ENCODE measurements at places on chromosomes 13 and 19.

DNA sequence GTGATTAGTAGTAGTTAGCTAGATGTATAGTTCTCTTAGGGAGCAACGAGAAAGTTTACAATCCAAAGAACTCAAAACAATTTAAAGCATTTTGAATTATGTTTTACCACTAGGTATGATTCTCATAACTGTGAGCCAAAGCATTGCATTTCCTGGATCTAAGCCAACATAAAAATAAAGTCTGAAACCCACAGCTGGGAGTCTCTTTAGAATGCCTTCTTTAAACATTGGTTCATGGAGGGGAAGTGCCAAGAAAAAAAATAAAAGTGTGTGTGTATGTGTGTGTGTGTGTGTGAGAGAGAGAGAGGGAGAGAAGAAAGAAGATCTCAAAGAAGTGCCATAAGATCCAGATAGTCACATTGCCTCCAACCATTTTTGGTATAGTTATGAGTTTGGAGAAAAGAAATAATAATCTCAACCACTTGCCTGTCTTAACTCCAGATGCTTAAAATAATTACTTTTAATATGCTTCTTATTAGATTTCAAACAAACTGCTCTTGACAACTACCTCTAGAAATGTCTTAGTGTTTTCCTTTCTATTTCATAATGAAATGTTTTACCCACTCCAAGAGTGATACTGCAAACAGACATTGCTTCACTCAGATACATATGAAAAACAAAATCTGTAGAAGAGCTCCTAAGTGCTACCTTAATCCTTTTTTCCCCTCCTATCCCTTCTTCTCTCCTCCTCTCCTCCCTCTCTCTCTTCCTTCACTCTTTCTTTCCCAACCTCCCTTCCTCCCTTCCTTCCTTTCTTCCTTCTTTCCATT is 554.1 kb downstream of the KCTD12 start:
- DNase-seq = no peak

DNA sequence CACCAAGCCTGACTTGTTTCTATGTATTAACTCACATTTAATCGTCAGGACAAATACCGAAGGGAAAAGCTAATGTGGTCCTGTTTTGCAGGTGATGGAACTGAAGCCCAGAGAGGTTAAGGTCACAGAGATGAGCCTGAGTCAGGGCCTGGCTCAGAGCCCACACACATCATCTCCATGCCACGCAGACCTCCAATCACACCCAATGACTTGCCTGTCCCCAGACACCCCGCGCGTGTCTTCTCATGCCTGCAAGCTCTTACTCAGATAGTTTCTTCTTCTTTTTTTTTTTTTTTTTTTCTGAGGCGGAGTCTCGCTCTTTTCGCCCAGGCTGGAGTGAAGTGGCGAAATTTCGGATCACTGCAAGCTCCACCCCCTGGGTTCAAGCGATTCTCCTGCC is 16.4 kb downstream of the SIX5 start:
- DNase-seq = no peak

GRCh38 chr19:34075661-34076091 is 96.6 kb upstream of the LSM14A start:
- no peak for DNase-seq

DNA sequence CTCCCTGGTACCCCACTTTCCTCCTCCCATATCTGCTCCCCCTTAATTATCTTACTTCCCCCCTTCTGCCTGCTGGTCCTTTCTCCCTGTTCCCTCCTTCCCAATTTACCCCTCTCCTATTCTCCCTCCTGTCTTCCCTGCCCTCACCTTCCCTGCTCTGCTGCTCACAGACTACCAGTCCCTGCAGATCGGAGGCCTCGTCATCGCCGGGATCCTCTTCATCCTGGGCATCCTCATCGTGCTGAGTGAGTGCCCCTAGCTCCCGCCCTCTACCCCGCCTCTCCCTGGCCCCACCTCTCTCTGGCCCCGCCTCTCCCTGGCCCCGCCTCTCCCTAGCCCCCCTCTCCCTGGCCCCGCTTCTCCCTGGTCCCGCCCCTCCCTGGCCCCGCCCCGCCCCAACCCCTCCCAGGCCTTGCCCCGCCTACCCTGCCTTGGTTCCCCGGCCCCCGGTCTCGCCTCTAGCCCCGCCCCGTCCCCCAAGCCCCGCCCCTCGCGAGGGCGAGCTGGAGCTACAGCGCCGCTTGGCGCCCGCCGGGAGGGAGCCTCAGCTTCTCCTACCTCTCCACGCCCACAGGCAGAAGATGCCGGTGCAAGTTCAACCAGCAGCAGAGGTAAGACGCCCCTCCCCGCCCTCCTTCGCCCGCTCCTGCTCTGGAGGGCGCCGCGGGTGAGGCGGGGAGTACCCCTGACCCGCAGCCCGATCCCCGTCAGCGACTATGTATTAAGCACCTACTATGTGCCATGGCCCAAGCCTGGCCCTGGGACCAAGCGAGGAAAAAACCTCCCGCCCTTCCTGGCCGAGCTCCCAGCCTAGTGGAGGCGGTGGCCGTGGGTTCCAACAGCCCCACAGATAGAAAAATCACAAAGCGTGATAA is 1.9 kb upstream of the FXYD7 start:
- peak; percentile 95 for DNase-seq

- DNase-seq = no peak
Observed at GRCh38 chr19:2199215-2199614, 35.5 kb downstream of the DOT1L start.

GRCh38 chr13:86098511-86098910 is 299.3 kb upstream of the SLITRK6 start:
- DNase-seq = no peak

GRCh38 chr19:39126312-39127187 is 964 bp downstream of the PAK4 start:
- DNase-seq = no peak

DNA sequence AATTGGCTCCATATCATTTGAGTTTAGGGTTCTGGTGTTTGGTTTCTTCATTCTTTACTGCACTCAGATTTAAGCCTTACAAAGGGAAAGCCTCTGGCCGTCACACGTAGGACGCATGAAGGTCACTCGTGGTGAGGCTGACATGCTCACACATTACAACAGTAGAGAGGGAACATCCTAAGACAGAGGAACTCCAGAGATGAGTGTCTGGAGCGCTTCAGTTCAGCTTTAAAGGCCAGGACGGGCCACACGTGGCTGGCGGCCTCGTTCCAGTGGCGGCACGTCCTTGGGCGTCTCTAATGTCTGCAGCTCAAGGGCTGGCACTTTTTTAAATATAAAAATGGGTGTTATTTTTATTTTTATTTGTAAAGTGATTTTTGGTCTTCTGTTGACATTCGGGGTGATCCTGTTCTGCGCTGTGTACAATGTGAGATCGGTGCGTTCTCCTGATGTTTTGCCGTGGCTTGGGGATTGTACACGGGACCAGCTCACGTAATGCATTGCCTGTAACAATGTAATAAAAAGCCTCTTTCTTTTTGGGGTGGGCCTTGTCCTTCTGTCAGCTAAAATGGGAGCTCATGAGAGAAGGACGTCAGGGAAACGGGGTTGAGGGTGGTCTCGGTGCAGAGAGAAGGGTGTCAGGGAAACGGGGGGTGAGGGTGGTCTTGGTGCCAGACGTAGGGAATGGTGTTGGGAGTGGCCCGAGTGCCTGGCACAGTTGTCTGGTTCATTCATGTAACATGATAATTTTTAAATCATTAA is 26.0 kb downstream of the LAMP1 start:
- no peak for DNase-seq

DNA sequence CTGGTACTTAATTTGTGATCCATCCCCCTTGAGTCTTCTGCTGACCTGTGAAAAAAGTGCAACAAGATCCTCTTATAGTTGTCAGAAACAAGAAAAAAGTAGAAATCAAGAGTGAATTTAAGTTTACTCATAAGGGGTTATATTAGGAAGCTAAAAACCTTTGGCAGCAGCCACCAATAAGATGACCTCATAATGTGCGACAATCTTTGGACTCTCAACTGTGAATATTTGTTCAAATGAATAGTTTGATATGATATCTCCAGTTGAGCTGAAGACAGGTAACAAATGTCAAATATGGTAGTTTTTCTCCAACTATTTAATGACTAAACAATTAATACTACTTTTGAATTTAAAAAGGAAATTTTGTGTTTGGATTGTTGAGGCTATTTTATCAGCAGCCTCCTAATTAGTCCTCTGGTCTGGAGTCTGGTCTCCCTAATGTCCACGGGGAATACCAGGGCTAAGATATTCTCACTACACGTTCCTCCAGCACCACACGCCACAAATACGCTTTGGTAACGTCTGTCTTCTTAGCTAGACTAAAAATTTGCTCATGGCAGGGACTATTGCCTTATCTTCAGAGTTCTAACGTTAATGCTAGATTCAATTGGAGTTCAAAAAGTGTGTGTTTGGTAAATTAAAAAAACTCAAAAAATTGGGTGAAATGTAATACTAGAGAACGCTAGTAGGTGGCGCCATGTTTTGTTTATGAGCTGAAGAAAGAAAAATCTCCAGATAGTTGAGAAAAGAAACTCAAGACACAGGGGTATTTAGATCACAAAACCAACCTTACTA is 51.0 kb upstream of the PDX1 start:
- no peak for DNase-seq

DNA sequence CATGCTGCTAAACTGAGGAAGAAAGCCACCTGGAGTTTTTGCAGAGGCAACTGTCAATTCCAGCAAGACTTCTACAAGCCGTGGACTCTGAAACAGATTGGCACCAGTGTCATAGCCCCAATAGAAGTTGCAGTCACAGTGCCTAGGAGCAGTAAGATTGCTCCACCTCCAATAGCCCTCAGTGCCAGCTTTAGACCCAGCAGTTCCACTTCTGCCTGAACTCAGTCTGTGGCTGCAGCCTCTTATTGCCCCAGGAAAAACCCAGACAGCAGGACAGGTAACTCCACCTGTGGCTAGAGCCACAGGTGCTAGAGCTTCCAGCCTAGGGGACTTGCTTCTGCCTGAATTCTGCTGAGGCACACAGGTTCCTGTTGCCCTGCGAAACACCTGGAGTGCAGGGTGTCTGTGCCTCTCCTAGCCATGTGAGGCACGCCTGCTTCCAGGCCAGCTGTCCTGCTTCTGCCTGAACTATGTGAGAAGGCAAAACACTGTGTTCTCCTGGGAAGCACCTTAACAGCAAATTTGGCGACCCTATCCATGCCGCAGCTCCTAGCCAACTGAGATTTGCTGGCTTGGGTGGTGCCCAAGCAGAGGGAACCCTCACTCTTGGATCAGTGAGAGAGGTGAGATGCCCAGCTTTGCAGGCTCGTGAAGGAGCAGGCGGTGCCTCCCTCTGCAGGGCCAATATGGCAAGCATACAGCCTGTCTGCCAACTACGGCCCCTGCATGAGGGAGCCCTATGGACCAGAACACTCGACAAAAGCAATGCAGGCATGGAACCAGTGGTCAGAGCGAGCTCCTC is 607.6 kb downstream of the PCDH17 start:
- no peak for DNase-seq

DNA sequence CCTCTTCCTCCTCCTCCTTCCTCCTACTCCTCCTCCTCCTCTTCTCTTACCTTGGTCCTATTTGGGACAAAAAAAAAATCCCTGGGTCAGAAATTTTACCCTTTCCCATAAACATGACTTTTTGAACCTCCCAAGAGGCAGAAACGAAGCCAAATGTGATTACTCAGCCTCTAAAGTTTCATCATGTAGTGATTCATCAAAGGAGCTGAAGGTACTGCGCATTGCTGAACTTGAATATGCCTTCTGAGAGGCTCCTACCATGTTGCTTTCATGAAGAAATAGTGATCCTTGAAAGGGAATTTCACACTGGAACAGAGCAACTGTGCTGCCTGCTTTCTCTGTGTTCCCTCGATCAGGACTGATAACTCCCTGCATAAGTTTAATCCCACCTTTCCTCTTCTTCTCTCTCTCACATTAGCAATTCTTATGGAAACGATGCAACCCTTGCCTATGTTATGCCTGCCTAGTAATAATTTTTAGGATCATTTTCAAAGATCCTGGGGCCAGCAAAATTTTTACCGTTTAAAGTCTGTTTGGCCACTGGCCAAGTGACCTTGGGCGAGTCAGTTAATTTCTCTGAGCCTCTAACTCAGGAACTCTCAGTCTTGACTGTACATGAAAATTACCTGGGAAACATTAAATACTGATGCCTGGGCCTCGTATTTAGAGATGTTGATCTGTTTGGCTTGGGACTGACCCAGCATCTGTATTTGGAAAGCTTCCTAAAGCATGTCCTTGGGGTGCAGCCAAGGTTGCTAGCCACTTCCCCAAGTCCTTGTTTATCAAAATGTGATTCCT is 149.5 kb downstream of the DCT start:
- DNase-seq = peak; percentile 13

GRCh38 chr19:1217366-1217765 is 11.8 kb downstream of the STK11 start:
- DNase-seq = no peak

DNA sequence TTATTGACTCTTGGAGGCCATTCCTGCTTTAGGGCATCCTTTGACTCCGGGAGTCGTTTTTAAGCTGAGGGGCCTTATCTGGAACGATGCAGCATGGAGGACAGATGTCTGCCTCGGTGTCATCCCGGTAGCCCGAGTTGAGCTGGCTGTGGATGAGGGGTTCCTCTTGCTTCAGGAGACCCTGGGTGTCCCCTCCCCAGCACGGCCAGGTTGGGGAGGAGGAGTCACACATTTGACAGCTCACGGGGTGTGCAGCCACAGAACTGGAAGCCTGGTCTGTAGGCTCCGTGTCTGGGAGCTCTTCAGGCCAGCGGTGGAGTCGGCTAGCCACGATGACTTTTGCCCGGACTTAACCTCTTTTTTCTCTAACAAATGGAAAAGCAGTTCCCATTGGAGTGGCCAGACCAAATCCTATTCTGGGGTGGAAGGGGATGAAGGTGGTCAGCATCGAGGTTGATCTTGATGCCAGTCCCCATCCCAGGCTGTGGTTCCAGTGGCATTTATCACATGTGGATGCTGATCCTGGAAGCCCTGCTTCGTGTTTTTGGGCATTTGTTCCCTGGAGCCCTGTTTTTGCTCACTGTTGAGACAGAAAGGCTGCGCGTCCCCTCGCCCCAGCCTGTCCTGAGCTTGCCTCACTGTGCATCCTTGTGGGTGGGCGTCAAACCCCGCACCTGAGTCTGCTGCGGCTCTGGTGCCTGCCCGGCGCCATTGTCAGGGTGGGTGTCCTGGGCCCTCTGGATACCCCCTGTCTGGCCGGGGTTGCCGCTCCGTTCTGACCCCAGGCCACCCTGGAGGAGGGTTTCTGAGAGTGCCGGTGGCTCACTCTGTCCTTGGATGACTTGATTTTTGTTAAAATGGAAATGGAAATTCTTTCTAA is 12.0 kb downstream of the TFDP1 start:
- no peak for DNase-seq

Data from CD4-positive, alpha-beta T cell treated with Interleukin-2 at 100 ng/mL for 4 hours (primary cell).